ENCODE measurements at places on chromosomes 2 and 18. TPM values are rescaled to one million over a fixed set of nuclear protein-coding genes. Genes with fewer than 3 reads are reported as not detected.

HDLBP gene
- 209 TPM for total RNA-seq

GLI2 gene
- 6.3 TPM for total RNA-seq

CCDC74A gene
- total RNA-seq = 7.2 TPM

FEV gene
- not detected for total RNA-seq

PLGLB2 gene
- total RNA-seq = 5.9 TPM

TUBA4A gene
- 0.94 TPM for total RNA-seq

CCDC74B gene
- total RNA-seq = 5.6 TPM

CYS1 gene
- total RNA-seq = not detected

SPHKAP gene
- 51.3 TPM for total RNA-seq

CCDC148 gene
- total RNA-seq = 15.7 TPM

SCN9A gene
- total RNA-seq = 144 TPM

TMEM17 gene
- 1.9 TPM for total RNA-seq

LAMA1 gene
- total RNA-seq = 26.0 TPM

DOK6 gene
- total RNA-seq = 94.5 TPM

All from parietal lobe (tissue), 2 donors.